ENCODE measurements at places on chromosomes 4 and X. TPM values are rescaled to one million over a fixed set of nuclear protein-coding genes. Genes with fewer than 3 reads are reported as not detected.

- no peaks in the 10 kb centered on the region for H3K27me3 ChIP-seq
- no peaks in the 10 kb centered on the region for H3K4me1 ChIP-seq
- no peak for DNase-seq
Measured at GRCh38 chr4:40632080-40632479, 2.4 kb upstream of the RBM47 start.

- no peaks in the 10 kb centered on the region for H3K4me1 ChIP-seq
- no peaks in the 10 kb centered on the region for H3K36me3 ChIP-seq
- peak; percentile 53 for DNase-seq
- H3K27ac ChIP-seq, result peak within 1 kb of the TSS; percentile 79
- no peaks in the 10 kb centered on the region for H3K27me3 ChIP-seq
Measured at GRCh38 chrX:75522565-75523431, at the start of gene ZDHHC15. ZDHHC15 (minus strand) TSS chrX:75523037; CDS start chrX:75523024, 13 bp downstream.

DNA sequence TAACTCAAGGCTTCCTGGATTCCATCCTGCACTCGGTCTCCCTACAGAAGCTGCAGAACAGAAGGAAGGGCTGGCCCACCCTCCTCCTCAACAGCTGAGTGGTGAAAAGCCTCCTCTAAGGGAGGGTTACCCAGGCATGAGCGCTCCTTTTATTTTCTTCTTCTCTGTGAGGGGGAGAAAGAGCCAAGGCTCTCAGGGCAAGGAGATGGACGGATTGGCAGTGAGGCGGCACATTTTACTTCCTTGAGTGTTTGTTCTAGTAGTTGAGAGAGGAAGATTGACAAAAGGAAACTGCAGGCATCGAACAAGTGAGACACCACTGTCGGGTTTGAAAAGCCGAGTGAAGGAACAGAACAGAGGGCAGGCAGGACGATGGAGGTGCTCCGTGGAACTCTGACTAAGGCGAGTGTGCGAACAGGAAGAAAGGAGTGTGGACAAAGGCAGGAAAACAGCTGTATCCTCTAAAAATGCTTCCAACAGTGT lies 38.4 kb upstream of the STS start:
- H3K4me1 ChIP-seq, result no peaks in the 10 kb centered on the region
- no peaks in the 10 kb centered on the region for H3K27me3 ChIP-seq
- H3K36me3 ChIP-seq, result no peaks in the 10 kb centered on the region
- no peak for DNase-seq
- H3K4me3 ChIP-seq, result no peak overlapping the region
- peak overlapping the region; percentile 42 for H3K27ac ChIP-seq

GRCh38 chr4:82479562-82479961 lies 49.2 kb downstream of the ENOPH1 start:
- H3K4me1 ChIP-seq, result no peaks in the 10 kb centered on the region
- DNase-seq, result no peak
- no peak overlapping the region for H3K4me3 ChIP-seq

DNA sequence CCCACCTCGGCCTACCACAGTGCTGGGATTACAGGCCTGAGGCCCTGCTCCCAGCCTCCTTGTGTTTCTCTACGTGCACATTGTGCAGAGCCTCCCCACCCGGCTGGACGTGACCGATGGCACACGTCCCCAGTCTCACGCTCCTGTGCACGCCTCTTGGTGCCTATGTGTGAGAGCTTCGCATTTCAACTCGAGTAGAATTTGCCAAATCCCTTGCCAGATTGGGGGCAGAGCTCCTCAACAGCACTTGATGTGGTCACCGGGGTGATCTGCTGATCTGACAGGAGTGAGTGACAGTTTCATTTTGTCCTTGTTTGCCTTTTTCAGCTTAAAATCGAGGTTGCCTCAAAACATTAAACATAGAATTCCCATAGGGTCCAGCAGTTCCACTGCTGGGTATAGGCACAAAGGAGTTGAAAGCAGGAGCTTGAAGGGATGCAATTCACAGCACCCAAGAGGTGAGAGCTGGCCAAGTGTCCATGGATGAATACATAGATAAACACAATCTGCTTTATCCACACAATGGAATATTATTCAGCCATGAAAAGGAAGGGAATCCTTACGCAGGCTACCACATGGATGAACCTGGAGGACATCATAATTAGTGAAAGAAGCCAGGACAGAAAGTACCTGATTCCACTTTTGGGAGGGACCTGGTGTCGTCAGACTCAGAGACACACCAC lies 17.6 kb downstream of the TMEM187 start:
- DNase-seq, result no peak
- H3K27ac ChIP-seq, result no peak overlapping the region
- H3K4me3 ChIP-seq, result no peak overlapping the region
- no peaks in the 10 kb centered on the region for H3K27me3 ChIP-seq
- H3K4me1 ChIP-seq, result no peaks in the 10 kb centered on the region

Gene RPA4
- not detected for total RNA-seq

All from uterus (tissue), 4 donors.